ENCODE measurements at places on chromosomes 11 and 22.

- DNase-seq, result no peak
- H3K4me3 ChIP-seq, result no peak overlapping the region
- H3K4me1 ChIP-seq, result peaks cover 6% of the 10 kb centered on the region
- H3K27me3 ChIP-seq, result no peaks in the 10 kb centered on the region
- peaks cover 40% of the 10 kb centered on the region for H3K36me3 ChIP-seq
- no peak overlapping the region for H3K27ac ChIP-seq
Observed at GRCh38 chr11:103295704-103296103, 186.5 kb downstream of the DYNC2H1 start.

- H3K4me1 ChIP-seq, result no peaks in the 10 kb centered on the region
- H3K36me3 ChIP-seq, result peaks cover 4% of the 10 kb centered on the region
Observed at GRCh38 chr11:55503449-55503848, 50.8 kb upstream of the OR4C15 start.

- H3K4me1 ChIP-seq, result peaks cover 8% of the 10 kb centered on the region
- DNase-seq, result no peak
- no peaks in the 10 kb centered on the region for H3K27me3 ChIP-seq
Observed at GRCh38 chr11:36034551-36035331, 90.9 kb downstream of the LDLRAD3 start.

DNA sequence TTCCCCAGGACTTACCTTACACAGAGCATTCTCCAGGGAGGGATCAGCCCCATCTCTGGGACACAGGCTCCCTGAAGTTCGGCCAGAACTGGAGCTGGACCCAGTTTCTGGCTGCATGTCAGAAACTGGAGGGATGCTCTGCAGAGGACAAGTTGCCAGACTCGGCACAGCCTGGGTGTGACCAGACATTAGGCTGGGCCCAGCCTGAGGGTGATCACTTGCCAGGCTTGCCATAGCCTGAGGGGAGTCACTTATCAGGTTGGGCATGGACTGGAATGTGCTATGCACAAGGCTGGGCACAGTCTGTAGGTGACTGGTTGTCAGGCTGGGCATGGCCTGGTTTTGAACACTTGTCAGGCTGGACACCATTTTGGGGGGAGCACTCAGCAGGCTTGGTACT is 30.7 kb upstream of the STK33 start:
- DNase-seq, result no peak
- H3K4me3 ChIP-seq, result no peak overlapping the region
- no peaks in the 10 kb centered on the region for H3K27me3 ChIP-seq
- peaks cover 3% of the 10 kb centered on the region for H3K36me3 ChIP-seq
- H3K4me1 ChIP-seq, result no peaks in the 10 kb centered on the region
- H3K27ac ChIP-seq, result no peak overlapping the region

- H3K27ac ChIP-seq, result no peak overlapping the region
- H3K36me3 ChIP-seq, result peaks cover 2% of the 10 kb centered on the region
- no peaks in the 10 kb centered on the region for H3K4me1 ChIP-seq
Observed at GRCh38 chr22:43777286-43777685, 34.8 kb downstream of the EFCAB6 start.

- H3K36me3 ChIP-seq, result peaks cover 10% of the 10 kb centered on the region
- H3K4me1 ChIP-seq, result peaks cover 34% of the 10 kb centered on the region
- peak overlapping the region; percentile 99 for H3K27ac ChIP-seq
Observed at GRCh38 chr11:62708392-62708791, 916 bp downstream of the GNG3 start.

- no peak overlapping the region for H3K4me3 ChIP-seq
- H3K4me1 ChIP-seq, result no peaks in the 10 kb centered on the region
- no peaks in the 10 kb centered on the region for H3K36me3 ChIP-seq
Observed at GRCh38 chr11:60377401-60378136, 763 bp upstream of the MS4A7 start.

GRCh38 chr11:23217072-23217471 is 356.8 kb upstream of the CCDC179 start:
- no peak for DNase-seq
- no peak overlapping the region for H3K27ac ChIP-seq
- peaks cover 6% of the 10 kb centered on the region for H3K36me3 ChIP-seq
- H3K27me3 ChIP-seq, result no peaks in the 10 kb centered on the region
- H3K4me1 ChIP-seq, result peaks cover 6% of the 10 kb centered on the region
- no peak overlapping the region for H3K4me3 ChIP-seq

- H3K36me3 ChIP-seq, result no peaks in the 10 kb centered on the region
- no peak for DNase-seq
- peaks cover 31% of the 10 kb centered on the region for H3K4me1 ChIP-seq
Observed at GRCh38 chr11:129443276-129443675, 67.6 kb downstream of the BARX2 start.

DNA sequence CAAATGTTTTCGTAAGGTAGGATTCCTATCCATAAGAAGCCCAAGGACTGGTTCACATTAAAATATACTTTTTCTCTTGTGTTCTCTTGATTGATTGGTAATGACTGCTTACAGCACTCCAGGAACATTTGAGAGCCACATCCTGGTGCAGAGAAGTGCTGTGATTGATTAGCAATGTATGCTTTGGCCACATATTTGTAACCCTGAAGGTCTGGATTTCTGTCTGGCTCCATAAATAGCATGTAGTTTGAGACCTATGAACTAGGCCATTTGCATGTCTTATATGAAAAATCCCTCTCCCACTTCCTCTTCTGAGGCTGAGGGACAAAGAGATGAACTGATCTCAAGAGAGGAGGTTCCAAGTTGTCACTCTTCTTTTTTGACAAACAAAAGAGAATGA is 49.3 kb upstream of the CD44 start:
- no peak for DNase-seq
- H3K36me3 ChIP-seq, result no peaks in the 10 kb centered on the region
- peaks cover 4% of the 10 kb centered on the region for H3K27me3 ChIP-seq
- H3K4me3 ChIP-seq, result no peak overlapping the region

- peaks cover 36% of the 10 kb centered on the region for H3K4me1 ChIP-seq
- DNase-seq, result no peak
Observed at GRCh38 chr11:19355601-19356000, 114.9 kb upstream of the E2F8 start.

DNA sequence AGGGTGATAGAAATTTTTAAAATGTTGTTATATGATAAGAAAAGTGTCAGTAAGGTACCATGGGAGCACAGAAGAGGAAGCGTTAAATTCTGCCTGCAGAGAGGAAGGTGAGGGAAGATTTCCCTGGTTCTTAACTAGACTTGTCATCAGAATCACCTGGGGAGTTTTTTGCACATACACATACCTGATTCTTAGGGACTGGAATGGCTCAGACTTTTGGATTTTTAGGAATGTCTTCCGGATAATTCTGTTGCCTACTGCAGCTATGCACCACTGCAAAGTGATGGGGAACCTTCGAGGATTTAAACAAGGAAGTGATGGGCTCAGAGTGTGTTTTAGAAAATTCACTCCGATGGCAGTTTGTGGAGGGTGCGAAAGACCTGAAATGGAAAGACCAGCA is 21.9 kb downstream of the STX3 start:
- no peaks in the 10 kb centered on the region for H3K27me3 ChIP-seq
- H3K36me3 ChIP-seq, result peaks cover 37% of the 10 kb centered on the region
- H3K4me3 ChIP-seq, result no peak overlapping the region
- no peak for DNase-seq
- H3K27ac ChIP-seq, result peak overlapping the region; percentile 75

GRCh38 chr11:65633390-65634108 is 4.4 kb upstream of the SIPA1 start:
- H3K36me3 ChIP-seq, result peaks cover 4% of the 10 kb centered on the region
- H3K27me3 ChIP-seq, result no peaks in the 10 kb centered on the region
- H3K4me3 ChIP-seq, result no peak overlapping the region
- no peak overlapping the region for H3K27ac ChIP-seq
- DNase-seq, result no peak
- peaks cover 3% of the 10 kb centered on the region for H3K4me1 ChIP-seq

- H3K4me1 ChIP-seq, result peaks cover 2% of the 10 kb centered on the region
- no peak for DNase-seq
- no peak overlapping the region for H3K27ac ChIP-seq
- no peak overlapping the region for H3K4me3 ChIP-seq
- no peaks in the 10 kb centered on the region for H3K27me3 ChIP-seq
Observed at GRCh38 chr11:25065746-25066145, 568.9 kb downstream of the LUZP2 start.

DNA sequence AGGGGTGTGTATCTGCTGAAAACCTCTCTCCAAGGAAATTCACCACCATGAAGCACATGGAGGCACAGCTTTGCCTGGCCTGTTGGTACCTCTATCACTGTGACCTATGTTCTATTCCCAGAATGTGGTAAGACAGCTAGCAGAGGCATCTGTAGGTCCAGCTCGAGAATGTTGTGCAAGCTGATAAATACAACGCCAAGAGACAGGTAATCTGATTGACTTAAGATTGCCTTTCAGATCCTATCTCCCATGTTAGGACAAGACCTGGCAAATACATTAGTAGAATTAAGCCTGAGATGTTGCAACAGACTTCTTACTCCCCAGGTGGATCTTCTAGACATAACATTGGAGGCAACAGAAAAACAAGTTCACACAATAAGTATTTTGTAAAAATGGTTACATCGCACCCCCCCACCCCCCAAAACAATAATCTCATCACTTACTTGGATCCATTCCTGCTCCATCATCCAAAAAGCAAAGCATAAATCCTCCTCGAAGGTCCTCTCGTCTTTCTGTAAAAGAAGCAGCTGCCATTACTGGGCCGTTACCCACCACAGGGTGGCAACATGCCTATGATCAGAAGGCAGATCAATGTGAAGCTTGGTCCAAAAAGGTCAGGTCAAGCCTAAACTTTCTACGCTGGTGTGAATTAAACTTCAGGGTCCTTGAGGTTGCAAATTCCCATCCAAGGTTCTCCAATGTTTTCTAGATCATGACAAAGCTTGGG is 18.5 kb downstream of the MORC2 start:
- no peaks in the 10 kb centered on the region for H3K27me3 ChIP-seq
- H3K4me1 ChIP-seq, result no peaks in the 10 kb centered on the region
- no peak overlapping the region for H3K27ac ChIP-seq
- DNase-seq, result no peak
- no peak overlapping the region for H3K4me3 ChIP-seq

GRCh38 chr22:32571761-32572160 is 97.2 kb downstream of the FBXO7 start:
- no peak overlapping the region for H3K4me3 ChIP-seq
- peaks cover 28% of the 10 kb centered on the region for H3K27me3 ChIP-seq
- no peak for DNase-seq
- no peaks in the 10 kb centered on the region for H3K36me3 ChIP-seq

GRCh38 chr11:64801158-64801464 is 1.9 kb downstream of the MAP4K2 start:
- H3K4me3 ChIP-seq, result no peak overlapping the region
- DNase-seq, result no peak
- peaks cover 3% of the 10 kb centered on the region for H3K36me3 ChIP-seq
- no peak overlapping the region for H3K27ac ChIP-seq
- peaks cover 8% of the 10 kb centered on the region for H3K4me1 ChIP-seq
- H3K27me3 ChIP-seq, result no peaks in the 10 kb centered on the region

DNA sequence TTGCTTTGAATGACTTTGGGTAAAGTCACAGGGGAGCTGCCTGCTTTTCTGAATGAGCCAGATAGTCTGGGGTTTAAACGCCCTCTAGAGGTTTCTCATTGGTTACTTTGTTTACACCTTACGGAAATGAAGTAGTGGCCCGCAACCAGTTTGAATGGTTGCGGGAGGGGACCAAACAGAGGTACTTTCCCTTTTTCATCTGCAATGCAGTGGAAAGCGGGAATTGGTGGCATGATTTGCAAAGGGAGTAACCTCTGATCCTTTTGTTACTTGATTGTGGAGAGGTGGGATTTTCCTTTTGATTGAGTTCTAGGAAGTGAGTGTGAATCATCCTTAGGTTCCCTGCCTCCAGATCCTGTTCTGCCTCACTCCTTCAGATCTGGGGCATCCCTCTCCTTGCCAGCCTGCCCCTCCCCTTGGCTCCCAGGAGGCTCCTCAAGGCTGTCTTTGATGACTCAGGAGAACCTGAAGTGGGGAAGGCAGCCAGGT is 15.9 kb upstream of the GLYATL1 start:
- no peaks in the 10 kb centered on the region for H3K36me3 ChIP-seq
- DNase-seq, result no peak
- H3K4me3 ChIP-seq, result no peak overlapping the region
- peaks cover 52% of the 10 kb centered on the region for H3K4me1 ChIP-seq
- no peaks in the 10 kb centered on the region for H3K27me3 ChIP-seq
- H3K27ac ChIP-seq, result peak overlapping the region; percentile 96

DNA sequence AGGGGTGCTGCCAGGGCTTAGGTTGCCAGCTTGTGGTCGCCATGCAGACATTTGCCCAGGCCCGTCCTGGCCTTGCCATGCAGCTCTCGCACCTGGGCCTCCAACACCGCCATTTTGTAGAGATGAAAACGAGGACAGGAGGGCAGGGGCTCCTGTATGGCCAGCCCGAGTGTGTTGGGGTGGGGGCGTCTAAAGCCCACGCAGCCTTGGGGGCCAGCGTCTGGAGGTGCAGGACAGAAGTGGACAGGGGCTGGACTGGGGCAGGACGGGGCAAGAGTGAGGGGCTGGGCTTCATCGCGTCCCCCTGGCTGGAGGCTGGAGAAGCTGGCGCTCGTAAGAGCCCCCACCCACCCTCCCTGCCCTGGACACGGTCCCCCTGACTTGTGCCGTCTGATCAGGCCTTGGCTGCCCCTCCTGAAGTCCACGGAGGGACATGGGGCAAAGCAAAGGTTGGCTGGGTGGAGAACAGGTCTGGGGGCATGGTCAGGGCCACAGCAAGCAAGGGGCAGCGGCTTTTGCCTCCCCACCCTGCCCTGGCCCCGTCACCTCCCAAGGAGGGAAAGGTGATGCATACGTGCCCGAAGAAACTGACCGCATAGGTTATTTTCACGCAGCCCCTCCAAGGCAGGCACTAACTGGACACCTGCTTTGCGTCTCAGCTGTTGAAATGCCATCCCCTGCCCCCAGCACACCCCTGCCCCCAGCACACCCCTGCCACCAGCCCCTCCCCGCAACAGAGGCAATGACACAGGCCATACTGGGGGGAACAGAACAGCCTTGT is 815 bp downstream of the TNNT3 start:
- H3K4me3 ChIP-seq, result no peak overlapping the region
- no peak overlapping the region for H3K27ac ChIP-seq
- no peaks in the 10 kb centered on the region for H3K4me1 ChIP-seq
- no peaks in the 10 kb centered on the region for H3K36me3 ChIP-seq
- peaks cover 19% of the 10 kb centered on the region for H3K27me3 ChIP-seq
- DNase-seq, result no peak

DNA sequence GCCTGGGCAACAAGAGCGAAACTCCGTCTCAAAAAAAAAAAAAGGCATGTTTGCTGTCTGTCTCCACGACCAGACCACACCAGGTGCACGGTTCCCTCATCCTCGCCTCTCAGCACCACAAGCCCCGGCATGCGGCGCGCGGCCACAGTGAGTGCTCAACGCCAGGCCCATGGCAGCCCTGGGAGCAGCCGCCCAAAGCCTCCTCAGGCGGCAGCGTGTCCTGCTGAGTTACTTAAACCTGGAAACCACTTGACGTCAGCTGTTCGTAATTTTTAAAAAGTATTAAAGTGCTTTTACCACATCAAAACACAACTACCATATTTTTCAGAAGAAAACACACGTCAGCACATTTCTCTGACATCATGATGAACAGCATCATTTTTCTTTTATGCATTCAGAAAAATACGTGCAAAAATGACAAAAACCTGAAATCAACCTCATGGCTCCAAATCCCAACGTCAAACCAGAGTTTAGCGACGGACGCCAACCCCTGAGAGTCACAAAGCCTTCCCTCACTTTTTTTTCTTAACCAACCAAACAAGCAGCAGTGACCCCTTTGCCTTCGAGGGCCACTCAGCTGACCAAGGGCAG is 2.1 kb downstream of the DEAF1 start:
- peak overlapping the region; percentile 91 for H3K27ac ChIP-seq
- DNase-seq, result no peak
- peak overlapping the region; percentile 66 for H3K4me3 ChIP-seq
- H3K27me3 ChIP-seq, result no peaks in the 10 kb centered on the region
- peaks cover 8% of the 10 kb centered on the region for H3K36me3 ChIP-seq

GRCh38 chr11:122367809-122368231 is 251.8 kb upstream of the BLID start:
- peak overlapping the region; percentile 93 for H3K27ac ChIP-seq
- no peak for DNase-seq
- H3K36me3 ChIP-seq, result no peaks in the 10 kb centered on the region
- H3K4me3 ChIP-seq, result no peak overlapping the region
- H3K27me3 ChIP-seq, result no peaks in the 10 kb centered on the region
- peaks cover 23% of the 10 kb centered on the region for H3K4me1 ChIP-seq
